ENCODE measurements at places on chromosomes 3 and 15.
A peak's percentile ranks its signal among the peaks of the same experiment; 100 is the strongest.

DNA sequence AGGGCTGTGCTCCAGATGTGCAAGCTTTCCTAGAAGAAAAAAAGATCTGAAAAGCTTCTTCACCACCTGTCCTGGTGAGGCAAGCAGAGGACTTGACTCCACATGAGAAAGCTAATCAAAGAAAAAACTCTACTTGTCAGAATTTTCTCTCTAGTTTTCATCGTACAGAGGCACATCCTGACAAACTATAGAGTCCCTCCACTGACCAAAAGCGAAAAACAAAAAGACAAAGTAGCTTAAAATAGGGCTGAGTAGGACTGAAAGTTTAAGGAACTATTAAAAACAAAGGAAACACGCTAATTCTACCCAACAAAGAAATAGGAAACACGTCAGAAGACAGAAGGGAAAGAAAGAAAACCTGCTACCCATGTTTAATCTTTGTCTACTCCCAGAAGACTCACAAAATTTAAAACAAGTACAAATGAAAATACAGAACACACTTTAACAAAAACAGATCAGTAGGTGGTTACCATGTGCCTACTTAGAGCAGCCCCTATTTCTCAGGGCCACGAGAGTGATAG, 26.5 kb downstream of the NANOGP8 start:
- no peak for DNase-seq

DNA sequence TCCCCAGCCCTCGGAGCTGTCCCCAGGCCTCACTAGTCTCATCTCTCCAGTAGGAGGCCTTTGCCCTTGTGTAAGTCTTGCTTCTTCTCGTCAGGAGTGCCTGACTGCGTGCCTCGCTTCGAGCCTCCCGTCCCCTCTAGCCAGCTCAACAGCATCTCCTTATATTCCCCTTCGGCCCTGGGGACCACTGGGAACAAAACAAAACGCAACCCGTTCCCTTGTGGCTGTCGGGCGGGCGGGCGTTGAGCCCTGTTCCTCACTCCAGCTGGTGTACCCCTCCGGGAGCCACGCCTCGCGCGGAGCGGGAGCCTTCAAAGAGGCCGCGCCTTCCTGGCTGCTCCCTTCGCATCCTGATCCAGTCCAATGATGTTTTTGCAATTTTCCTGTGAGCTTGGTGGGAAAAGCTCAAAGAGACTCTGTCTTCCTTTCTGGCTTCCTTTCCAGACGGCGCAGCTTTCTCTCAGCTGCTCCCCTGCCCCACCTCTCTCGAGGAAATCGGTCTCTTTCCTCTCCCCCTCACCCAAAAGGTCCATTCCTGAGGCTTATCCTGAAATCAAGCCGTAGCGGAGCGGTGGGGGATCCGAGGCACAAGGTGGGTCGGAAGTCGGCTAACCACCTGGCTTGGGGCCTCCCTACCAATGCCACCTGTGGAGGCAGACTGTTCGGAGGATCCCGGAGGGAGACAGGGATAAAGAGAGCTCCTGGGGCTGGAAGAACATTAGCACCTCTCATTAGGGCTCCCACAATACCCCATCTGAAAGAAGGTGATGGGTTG, 33.4 kb upstream of the SRP14 start:
- no peak for DNase-seq

DNA sequence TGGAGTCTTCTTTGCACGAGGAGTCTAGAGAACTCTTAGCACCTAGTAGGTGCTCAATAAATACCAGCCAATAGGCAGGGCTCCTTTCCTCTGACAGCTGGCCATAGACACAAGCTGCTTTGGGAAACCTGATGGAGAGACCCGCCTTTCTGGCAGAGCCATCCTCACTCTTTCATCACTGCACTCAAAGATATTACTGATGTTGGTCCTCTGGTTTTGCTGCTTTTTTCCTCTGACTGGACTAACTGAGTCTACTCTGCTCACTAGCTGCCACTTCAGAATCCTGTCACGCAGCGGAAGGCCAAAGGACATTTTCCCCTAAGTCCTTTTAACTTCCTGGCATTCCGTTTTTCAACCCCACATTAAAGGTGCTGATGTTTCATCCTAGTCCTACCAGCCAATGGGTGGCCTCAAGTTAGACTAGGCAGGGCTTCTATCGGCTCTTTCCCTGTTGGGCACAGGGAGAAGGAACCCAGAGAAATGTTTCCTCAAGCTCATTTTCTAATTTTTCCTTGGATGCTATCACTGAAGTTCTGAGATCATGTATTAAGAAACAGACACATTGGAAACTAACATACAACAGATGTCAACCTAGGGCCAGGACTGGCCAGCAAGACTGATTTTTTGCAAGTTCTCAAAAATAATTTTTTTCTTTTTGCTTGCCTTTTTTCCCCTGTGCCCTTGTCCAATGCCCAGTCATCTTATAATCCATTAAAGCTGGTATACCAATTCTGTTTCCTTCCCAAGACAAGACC, 132.8 kb upstream of the ICE2 start:
- DNase-seq = no peak

- no peak for DNase-seq
Measured at GRCh38 chr15:87579537-87579936, 677.0 kb downstream of the NTRK3 start.

DNA sequence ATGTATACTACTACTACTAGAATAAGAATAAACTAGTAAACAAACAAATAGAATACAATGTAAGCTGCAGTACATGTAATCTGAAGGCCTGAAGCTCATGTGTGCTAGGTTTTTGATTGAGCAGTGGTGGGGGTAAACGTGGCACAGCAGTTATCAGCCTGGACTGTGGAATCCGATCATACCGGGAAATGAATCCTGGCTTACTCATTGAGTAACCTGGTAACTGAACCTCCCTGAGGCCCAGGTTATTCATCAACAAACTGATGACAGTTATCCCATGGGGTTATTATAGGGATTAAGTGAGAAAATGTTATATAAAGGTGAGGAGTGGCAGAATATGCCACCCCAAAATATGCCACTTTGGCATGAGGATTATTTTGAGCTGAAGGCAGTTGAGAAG, 339.1 kb downstream of the FHIT start:
- DNase-seq = no peak

DNA sequence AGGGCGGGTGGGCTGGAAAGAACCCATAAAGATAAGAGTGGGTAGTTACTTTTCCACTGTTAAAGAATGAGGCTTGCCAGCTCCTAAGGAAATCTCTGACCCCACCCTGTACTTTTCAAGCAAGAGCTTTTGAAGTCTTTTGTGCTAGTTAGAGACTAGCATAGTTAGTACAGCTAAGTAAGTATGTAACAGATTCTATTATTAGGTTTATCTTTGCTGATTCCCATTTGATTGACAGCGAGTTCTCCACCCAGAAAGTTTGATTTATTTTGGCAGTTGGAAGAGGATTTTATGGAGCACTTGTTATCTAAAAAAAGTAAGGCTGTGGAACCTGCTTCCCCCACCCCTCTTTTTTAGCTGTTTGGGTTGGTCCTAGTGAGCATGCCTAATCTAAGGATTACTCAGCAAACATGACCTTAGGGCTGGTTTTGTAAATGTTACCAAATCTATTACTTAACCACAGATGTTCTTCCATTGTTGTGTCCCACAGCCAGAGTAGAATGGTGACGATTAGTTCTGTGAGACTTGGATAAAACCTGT, 57.6 kb downstream of the FNDC3B start:
- DNase-seq = peak; percentile 71

GRCh38 chr3:164200053-164200823, 878.1 kb downstream of the SI start:
- DNase-seq = no peak

- no peak for DNase-seq
Measured at GRCh38 chr15:65773386-65774111, 18.5 kb downstream of the DENND4A start.

- DNase-seq = no peak
Measured at GRCh38 chr3:53850895-53851294, 4.5 kb downstream of the IL17RB start.

DNA sequence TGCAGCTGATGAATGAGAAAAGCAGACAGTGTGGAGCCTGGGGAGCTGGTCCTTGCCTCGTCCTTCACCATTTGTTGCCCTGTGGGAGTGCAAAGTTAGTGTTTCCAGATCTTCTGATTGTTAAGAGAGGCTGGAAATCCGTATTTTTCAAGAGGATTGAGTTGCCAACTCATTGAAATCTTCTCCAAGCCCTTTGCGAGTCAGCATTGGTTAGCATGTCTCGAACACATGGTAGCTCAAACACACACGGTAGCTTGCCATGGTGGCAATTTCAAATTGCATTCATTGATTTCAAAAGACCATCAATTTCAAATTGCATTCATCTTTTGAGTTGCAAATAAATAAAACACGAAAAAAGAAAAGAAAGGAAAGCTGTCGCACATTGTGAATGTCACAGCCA, 70.7 kb downstream of the SLCO3A1 start:
- no peak for DNase-seq

- DNase-seq = no peak
Measured at GRCh38 chr15:89885611-89886010, 8.2 kb downstream of the AP3S2 start.

GRCh38 chr3:10419637-10420232, 85.7 kb downstream of the ATP2B2 start:
- DNase-seq = no peak

DNA sequence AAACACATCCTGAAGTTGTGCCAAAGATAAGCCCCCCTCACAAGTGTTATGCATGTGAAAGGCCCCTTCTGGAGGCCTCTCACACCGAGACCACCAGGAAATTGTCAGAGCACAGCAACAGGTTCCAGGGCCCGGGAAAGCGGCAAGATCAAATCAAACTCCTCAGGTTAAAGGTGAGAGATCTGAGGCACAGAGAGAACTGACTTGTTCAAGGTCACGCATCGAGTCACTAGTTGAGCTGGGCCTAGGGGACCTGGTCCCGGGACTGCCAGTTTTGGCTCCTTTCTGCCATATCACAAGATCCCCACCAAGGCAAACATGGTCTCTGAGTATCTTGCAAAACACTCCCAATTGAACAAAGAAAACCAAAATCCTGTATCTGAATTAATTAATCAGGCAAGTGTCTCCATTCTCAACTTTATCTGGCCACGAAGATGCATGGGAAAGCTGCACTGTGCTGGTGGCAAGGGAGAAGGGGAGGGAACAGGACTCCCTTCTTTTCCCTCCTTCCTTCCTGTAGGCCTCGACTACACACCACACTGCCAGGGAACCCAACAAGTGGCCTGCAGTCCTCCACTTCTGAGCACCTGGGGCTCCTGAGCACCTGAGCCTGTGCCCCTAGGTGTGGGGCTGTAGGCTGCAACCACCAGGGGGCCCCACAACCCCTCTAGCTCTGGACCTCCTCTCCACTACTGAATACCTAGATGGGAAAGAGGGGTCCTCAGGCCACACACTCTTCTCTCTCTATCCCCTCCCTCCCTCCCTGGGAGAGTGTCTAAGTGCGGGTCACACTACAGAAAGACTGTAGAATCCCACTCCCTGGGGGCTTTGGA, 37.3 kb downstream of the ANP32A start:
- DNase-seq = no peak

DNA sequence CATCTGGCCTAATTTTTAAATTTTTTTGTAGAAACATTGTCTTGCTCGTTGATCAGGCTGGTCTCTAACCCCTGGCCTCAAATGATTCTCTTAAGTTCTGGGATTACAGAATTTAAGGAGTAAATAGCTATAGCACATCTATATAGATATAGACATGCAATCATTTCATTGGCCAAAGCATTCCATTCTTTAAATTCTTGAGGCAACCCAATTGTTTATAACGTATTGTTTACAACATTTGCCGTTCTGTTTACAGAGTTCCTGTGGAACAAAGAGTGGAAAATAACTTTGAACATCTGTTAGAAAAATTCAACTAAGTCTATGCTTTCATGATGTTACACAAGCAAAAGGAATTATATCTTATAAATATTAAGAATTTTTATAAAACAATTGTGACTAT, 205.2 kb upstream of the ROBO2 start:
- no peak for DNase-seq

DNA sequence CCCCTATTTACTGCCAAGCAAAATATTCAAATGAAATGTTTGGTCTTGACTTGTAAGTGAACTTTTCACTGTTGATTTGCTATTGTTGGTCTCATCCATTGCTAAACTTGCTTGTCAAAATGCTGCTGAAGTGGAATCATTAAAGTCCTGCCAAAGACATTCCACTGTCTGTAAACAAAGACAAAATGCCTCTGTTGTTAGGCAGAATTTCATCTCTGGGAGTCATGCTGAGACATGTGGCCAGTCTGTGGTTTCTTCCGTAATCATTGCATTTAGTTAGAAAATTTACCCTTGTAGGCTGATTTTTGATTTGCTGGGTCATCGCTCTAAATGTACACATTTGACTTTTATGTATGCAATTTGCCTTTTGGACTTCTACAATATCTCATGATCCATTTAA, 577.7 kb downstream of the MECOM start:
- DNase-seq = peak; percentile 3

DNA sequence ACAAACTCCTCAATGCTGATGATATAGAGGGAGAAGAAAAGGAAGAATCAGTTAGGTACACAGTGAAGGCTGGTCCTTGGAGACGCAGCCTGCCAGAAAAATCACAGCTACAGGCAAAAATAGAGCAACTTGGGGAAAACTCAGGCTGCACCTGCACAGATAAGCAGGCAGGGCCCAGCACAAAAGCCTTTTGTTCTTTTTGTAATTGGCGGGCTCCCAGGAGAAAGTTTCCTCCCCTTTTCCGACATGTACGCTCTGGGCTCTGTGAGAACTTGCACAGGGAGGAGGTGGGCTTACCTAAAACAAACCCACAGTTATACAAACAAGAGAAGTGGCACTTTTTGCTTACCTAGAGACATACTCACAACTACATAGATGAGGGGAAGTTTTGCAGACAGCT, 813.4 kb upstream of the EPHA6 start:
- DNase-seq = no peak

DNA sequence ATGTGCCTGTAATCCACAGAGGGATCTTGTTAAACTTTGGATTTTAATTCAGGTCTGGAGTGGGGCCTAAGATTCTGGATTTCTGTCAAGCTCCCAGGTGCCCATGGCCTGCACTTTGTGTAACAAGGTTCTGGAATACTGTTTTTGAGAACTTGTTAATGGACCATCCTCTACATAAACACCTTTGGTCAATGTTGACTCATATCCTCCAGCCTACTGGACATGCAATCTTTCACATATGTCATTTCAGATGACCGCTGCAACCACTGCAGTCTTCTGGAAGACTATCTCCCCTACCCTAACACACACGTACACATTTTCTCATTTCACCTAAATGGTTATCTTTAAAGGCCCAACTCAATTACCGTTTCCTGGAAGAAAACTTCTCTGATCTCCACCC, 302.1 kb upstream of the TPRG1 start:
- DNase-seq = no peak

GRCh38 chr3:138594150-138594934, at the start of gene CEP70:
Gene CEP70, minus strand, starts transcription at chr3:138594260. Its CDS starts 21,333 bp downstream, at chr3:138572927.
- peak; percentile 85 for DNase-seq
